Activated CD4-positive, alpha-beta T cell treated with anti-CD3 and anti-CD28 coated beads, Interleukin-2, Interleukin-4, amounts not matched to agents 100 ng/mL and 50 ng/mL, durations not matched to agents 16 hours and 8 hours (primary cell): ENCODE measurements at places on chromosomes 11 and 22.
A peak's percentile ranks its signal among the peaks of the same experiment; 100 is the strongest.

GRCh38 chr11:119340335-119341221, at the start of gene C1QTNF5:
TSS of gene C1QTNF5 (minus strand) at chr11:119340883. CDS start at chr11:119340397, 486 bp downstream.
- DNase-seq = no peak

DNA sequence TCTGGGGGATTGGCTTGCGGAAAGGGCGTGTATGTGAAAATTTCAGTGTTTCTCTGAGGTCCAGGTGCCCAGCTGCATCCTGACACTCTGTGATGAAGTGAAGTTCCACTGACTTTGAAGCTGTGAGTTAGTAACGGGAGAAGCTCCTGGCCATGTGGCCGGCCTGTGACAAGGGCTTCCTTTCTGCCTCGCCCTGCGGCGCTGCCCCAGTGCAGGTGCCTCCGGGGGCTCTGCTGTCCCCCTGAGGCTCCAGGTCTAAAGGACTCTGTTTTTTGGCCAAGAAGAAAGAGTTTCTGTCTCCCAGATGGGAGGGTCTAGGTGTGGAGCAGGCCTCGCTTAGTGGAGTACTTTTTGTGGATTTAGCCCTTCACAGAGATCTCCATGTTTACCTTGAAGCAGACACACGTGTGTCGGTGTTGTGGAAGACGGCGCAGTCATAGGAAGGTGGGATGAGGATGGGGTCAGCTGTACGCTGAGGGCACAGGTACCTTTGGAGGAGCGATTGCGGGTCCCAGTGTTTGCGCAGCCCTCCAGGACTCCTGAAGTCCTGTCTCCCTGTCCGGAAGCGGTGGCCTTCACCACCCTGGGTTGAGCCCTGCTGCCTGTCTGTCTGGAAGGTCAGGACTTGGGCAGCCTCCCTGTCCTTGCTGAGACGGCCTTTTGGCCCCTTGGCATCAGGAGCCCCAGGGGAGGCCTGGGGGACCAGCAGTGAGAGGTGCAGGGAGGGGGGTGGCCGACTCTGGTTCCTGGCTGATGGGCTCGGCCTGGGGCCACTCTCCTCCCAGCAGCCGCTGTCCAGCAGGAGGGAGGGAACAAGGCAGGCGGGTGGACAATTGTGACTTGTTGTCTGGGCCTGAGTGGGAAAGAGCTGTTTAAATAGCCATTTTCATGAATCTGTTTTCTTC, 1249.3 kb downstream of the BRD1 start:
- DNase-seq = no peak

DNA sequence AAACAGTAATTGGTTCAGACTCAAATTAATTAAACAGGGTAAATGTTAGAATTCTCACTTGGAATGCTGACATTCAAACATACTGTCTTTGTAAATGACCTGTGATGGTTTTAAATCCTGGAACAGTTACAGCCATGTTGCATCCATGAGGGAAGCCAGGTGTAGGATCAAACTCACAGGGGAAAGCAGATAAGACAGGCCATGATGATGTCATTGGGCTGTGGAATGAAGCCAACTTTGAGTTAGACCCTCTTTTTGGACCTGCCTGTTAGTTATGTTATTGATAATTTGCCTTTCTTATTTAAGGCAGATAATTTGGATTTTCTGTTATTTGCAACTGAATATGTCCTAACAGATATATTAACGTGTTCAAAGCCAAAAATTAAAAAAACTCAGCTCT, 39.3 kb upstream of the ABTB2 start:
- no peak for DNase-seq

- DNase-seq = no peak
Measured at GRCh38 chr11:1289211-1289935, 20.1 kb downstream of the TOLLIP start.

GRCh38 chr22:39543095-39543494, 10.5 kb upstream of the RPS19BP1 start:
- no peak for DNase-seq

- DNase-seq = no peak
Measured at GRCh38 chr11:131770801-131771200, 400.4 kb downstream of the NTM start.

DNA sequence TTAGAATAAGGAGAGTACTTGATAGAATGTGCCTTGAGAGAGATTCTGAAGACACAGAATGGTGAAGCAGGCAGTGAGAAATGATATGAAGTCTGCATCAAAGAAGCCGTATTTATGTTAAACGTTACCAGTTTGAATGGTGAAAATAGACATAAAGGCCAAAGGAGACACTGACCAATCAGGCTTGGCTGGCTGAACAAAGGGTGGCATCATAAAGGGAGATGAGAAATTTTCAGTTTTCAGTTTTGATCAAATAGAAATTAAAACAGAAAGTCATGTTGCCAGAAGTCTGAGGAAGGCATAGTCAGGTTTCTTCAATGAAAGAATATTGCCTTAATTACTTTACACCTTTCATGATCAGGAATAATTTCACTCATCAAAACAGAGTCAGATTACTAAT, 6.6 kb downstream of the OR51F1 start:
- peak; percentile 1 for DNase-seq

- DNase-seq = no peak
Measured at GRCh38 chr11:9473408-9473807, 12.6 kb downstream of the ZNF143 start.

DNA sequence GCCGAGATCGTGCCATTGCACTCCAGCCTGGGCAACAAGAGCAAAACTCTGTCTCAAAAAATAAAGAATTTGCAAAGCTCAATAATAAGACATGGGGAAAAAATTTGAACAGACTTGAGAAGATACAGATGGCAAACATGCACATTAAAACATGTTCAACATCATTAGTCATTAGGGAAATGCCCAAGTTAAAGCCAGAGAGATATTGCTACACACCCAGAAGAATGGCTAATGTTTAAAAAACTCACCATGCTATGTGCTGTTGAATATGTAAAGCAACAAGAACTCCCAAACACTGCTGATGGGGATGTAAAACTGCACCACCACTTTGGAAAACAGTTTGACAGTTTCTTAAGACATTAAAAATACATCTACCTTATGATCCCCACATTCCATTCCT, 12.6 kb downstream of the LRRC75B start:
- no peak for DNase-seq

- no peak for DNase-seq
Measured at GRCh38 chr22:22945195-22945594, 57.6 kb downstream of the IGLL5 start.
